ENCODE measurements at places on chromosomes 5 and 9. TPM values are rescaled to one million over a fixed set of nuclear protein-coding genes. Genes with fewer than 3 reads are reported as not detected.

The EXD3 gene
- total RNA-seq, result 5.2 TPM

The SLC6A18 gene
- total RNA-seq, result not detected

The PCDHB15 gene
- total RNA-seq, result not detected

DNA sequence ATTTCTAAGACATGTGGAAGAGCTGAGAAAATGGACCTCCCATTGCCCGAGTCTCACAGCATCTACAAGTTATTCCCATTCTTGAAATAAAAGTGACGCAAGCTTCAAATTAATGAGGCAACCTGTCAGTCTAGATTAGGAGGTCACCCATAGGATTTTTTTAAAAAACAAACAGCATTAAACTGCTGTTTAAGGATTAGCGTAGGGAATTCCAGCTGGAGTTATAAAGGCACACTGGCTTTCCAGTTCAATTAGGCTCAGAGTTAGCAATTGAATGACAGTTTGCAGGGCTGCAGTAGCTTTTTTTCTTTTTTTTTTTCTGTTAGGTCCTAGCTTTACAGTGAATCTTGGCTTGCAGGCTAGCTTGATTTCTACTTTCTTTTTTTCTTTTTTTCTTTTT lies 16.2 kb downstream of the PRKACG start:
- no peak for DNase-seq

DNA sequence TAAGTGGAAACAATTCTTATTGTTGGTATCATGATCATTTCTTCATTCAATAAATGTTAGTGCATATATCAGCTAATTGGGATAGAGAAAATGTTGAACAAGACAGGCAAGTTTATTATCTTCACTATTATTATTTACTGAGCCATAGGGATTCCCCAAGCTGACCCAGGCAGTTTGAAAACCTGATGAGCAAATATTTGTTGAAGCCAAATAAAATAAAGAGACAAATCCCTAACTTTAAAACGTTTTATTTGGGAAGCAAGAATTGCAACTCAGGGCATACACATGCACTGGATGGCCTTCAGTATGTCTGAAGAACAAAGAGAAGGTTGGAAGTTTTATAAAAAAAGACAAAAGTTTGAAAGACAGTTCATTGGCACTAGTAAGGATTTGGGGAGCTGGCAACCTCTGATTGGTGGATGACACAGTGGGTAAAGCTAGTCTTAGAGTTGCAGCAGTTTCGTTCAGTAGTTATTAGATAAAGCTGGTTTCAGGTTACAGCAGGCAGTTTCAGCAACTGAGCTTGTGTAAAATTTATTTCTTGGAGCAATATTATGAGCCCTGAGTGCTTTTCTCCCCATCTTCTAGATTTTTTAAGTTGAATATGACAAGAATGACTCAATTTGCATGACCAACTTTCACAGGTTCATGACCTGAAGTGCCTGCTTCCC lies 44.7 kb upstream of the PRLR start:
- no peak for DNase-seq

DNA sequence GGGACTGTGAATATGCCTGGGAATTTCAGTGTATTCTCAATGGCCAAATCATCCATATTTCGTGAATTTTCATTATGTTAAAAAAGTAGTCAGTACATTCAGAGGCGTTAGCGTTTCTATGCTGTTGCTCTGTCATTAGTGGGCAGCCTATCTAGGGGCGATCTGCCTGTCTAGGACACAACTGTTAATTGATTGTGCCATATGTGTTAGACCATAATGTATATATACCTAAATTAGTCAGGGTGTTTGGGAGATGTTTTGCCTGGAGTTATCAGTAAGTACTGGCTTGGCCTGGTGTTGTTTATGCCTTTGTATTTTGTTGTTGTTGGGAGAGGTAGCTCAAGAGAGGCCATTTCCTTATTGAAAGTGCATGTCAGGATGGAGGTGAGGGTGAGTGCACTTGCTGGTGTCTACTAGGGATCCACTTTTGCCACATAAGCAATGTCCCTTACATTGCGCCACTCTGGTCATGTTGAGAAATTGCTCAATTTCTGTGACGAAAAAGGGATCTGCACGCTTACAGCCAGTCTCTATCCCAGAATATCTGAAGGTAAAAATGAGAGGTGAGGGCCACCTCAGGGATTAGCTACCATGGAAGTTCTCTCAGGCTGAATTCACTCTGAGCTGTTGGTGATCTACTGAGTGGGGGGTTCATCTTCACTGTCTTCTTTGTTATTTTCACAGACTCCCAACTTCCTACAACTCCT lies 123.3 kb downstream of the ST8SIA4 start:
- DNase-seq, result peak; percentile 66

The FSD1L gene
- 4.8 TPM for total RNA-seq

The PURA gene
- total RNA-seq, result 12.0 TPM

The SLC6A7 gene
- not detected for total RNA-seq

The PDZD2 gene
- not detected for total RNA-seq

The PCDHB9 gene
- not detected for total RNA-seq

GRCh38 chr9:123418052-123418430 lies 62.0 kb downstream of the CRB2 start:
- no peak for DNase-seq

- no peak for DNase-seq
Measured at GRCh38 chr5:16025681-16026080, 153.9 kb downstream of the MARCHF11 start.

The INSL4 gene
- total RNA-seq, result not detected

DNA sequence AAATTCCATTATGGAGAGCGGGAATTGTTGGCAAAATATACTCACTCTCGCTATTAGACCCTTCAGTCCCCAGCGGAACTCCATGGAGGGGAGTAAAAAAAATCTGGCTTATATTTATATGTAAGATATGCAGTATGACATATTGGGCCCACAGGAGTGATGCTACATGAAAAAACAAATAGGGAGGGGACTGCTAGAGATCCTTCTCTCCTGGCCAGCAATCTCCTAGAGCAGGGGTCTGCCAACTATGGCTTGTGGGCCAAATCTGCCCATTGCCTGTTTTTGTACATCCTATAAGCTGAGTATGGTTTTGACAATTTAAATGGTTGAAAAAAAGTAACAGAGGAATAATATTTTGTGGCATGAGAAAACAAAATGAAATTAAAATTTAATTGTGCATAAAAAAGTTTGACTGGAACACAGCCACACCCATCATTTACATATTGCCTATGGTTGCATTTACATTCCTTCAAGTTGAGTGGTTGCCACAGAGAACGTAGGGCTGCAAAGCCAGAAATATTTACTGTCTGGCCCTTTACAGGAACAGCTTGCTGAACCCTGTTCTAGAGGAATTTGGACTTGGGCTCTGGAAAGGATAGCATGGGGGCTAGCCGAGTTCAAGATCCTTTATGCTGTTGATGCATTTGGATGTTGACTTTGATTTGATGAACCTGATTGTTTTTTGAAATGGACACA lies 197.3 kb upstream of the CLINT1 start:
- no peak for DNase-seq

The SLC27A6 gene
- not detected for total RNA-seq

DNA sequence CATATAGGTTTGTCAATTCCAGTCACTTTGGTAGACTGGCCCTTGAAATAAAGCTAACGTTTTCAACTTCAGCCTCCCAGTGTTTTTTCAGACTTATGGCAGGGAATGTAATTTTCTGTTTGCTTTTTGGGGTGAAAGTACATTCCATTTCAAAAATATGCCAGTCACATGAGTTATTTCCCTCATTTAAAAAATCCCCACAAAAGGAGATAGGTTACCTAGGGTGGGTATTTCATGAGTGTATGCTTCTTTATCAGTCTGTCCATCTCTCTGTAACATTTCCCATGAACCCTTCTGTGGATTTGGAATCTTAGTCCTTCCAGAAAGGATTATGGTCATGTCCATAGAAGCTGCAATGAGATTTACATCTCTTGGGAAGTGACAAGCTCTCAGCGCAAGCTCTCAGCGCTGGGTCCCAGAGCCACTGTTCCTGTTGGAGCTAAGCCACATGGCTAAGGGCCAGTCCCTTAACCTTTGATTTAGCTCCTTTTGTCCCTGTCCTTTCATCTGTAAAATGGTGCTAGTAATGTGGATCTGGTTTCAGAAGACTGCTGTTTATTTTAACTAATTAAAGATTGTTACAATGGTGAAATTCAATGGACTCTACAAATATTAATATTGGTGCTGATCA lies 294.9 kb downstream of the NR3C1 start:
- DNase-seq, result no peak

The SLC25A2 gene
- total RNA-seq, result 0.23 TPM

DNA sequence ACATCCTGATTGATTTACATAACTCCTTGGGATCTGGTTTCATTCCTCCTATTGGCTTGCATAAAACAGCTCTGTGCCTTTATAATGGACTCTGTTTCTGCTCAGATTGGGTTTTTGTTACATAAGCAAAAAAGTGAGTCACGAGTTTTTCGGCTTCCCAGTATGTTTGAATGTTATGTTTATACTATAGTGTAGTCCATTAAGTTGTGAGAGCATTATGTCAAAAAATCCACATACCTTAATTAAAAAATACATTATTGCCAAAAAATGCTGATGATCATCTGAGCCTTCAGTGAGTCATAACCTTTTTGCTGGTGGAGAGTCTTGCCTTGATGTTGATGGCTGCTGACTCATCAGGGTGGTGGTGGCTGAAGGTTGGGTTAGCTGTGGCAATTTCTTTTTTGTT lies 144.6 kb downstream of the CCDC171 start:
- DNase-seq, result no peak

GRCh38 chr5:43231977-43232376 lies 40.0 kb downstream of the NIM1K start:
- no peak for DNase-seq

The FAM153A gene
- 12.8 TPM for total RNA-seq

GRCh38 chr5:170907758-170908157 lies 45.9 kb downstream of the RANBP17 start:
- no peak for DNase-seq

DNA sequence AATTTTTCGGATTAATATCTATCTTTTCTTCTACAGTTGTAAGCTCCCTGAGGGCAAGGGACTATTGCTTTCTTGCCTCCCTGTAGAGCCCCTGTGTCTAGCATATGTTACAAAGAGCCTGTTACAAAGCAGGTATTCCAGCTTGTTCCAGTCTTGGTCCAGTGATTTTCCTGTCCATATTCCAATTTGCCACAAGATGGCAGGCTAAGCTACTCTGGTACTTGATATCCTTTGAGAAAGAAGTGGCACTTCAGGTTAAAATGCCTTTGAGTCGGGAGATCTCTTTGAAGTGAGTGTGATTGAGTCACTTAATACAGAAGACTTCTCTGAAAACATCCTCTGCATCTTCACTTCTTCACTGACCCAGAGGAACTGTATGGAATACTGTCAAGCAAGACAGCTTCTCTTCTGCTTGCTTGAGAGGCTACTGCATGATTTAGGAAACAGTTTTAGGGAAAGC lies 24.5 kb downstream of the CAVIN4 start:
- no peak for DNase-seq

DNA sequence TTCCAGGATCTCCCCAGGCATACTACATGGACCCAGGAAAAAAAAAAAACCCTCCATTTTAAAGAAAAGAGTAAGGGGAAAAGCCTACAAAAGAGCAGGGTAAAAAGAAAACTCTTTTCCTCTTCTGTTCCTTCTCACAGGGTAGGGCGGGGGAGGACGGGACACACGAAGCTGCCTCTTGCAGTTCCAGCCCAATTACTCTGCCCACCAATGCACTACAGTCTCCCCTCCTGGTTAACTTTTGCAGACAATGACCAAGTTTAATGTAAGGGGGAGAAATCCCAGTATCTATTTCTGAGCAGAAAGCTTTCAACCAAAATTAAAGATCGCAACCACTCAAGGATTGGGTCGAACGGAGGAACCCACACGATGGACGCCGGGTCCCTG lies 1.3 kb downstream of the BRD3 start:
- no peak for DNase-seq

DNA sequence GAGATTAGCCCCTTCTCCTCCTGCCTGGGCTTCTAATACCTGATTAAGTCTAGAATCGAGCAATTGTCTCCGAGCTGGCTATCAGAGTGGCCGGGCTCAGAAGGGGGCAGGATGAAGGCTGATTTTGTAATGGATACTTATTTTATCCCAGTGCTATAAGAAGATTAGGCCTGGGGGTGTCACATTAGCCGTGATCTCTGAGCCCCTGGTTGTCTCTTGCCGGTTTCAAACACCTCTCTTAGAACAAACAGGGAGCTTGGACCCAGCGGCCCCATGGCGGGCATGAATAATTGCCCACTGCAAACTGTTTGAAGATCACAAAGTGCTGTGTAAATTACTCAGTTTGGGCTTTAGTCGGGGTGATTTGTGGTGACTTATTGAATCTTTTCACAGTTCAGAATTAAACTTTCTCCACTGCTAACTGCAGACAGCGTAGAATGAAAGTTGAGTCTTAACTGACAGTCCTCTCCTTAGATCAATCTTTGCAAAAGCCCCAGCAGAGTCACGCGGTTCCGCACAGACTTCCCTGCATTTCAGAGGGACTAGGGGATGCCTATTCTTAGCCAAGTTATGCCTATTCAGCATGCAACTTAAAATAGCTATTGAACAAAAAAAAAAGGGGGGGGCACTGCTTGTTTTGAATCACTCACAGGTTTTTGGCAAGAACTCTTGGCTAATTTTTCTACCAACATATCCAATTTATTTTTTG lies 200.6 kb upstream of the IRX1 start:
- DNase-seq, result no peak

GRCh38 chr5:131170540-131171275 lies at the start of gene LYRM7:
Gene LYRM7, plus strand, starts transcription at chr5:131170944. Its CDS starts 77 bp downstream, at chr5:131171021.
- DNase-seq, result peak; percentile 99

The CTSL gene
- 4.9 TPM for total RNA-seq

GRCh38 chr5:74243634-74244033 lies 396.9 kb downstream of the ENC1 start:
- DNase-seq, result no peak

The KCTD16 gene
- total RNA-seq, result not detected

DNA sequence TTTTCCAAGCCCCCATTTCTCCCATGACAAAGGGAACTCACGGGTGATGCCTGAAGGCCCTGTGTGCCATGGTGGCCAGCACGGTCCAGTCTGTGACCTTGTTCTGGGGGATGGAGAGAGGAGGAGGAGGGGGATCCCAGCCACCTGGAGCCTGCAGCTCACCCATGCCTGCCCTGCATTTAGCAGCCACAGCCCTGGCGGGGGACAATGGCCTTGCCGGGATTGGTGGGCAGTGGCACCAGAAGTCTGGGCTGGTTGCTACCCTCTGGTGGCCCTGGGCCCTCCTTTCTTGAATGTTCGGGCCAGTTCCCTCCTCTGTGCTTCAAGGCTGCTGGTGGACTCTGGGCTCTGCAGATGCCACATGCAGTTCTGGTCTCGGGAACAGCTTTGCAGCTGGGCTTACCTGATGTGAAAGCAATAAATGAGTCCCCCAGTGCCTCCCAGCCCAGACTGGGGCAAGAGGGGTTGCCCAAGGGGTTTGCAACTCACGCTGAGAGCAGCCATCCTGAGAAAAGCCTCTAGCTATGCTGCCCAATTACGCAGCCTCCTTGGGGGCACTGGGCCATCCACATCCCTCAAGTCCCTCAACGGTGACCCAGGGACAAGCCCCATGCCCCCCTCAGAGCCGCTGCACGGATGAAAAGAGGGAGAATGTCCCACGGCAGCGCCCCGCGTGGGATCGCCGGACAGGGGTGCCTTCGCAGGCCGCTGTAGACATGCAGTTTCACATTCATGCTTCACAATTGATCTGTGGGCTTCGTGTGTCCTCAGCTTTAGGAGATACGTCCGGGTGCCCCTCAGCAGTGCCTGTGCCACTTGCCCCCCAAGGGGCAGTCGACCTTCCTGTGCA lies 49.2 kb upstream of the FCN1 start:
- no peak for DNase-seq

GRCh38 chr9:27659571-27659970 lies 86.3 kb upstream of the C9orf72 start:
- DNase-seq, result no peak

The CDK5RAP2 gene
- total RNA-seq, result 69.3 TPM

The MAP1B gene
- total RNA-seq, result 0.09 TPM

The B4GALT7 gene
- total RNA-seq, result 26.5 TPM

The PCDHGA3 gene
- total RNA-seq, result 0.19 TPM
